ENCODE measurements at places on chromosomes 11 and 22. TPM values are rescaled to one million over a fixed set of nuclear protein-coding genes. Genes with fewer than 3 reads are reported as not detected.

AMPD3 gene
- total RNA-seq: 2.1 TPM

DNA sequence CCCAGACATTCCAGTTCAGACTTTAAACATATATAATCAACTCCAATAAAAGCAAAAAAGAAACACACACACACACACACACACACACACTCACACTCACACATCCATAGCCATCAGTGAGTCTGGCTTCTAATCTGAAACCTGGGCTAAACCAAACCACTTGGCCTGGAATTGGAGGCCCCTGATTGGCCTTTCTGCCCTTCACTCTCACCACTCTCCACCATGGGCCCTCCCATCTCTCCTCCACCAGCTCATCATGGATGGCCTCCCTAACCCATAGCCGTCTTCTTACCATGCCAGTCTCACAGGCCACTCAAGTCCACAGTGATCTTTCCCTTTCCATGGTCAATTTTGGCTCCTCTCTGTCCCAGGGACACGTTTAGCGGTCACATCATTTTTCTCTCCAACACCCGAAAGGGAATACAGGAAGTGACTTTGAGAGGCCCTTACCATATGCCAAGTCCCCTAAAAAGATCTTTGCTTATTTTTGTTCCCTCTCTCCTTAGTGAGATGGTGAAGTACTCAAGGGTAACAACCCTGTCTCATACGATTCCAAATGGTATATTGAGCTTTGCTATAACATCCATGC lies 66.6 kb downstream of the ENDOD1 start:
- peak; percentile 52 for DNase-seq

DNA sequence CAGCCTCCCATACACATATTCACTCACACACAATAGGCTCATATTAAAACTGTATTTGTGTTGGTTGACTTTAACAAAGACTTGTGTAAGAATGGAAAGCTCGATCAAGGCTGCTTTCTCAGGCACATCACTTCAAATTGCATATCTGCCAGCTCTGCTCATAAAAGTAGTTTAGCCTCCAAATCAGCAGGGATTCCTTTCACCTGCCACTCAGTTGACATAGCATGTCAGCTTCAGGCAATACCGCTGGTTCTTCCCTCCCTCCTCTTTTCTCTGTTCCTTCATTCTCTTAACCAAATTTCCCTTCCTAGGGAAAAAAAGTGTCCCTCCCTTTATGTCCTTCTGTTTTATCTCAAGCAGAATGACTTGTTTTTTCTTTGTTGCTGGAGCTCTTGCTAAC lies 450.4 kb upstream of the LARGE1 start:
- no peak for DNase-seq

GRCh38 chr22:46234969-46235368 lies 15.1 kb downstream of the CDPF1 start:
- no peak for DNase-seq

- peak; percentile 23 for DNase-seq
Measured at GRCh38 chr11:10067629-10068300, 226.3 kb downstream of the SBF2 start.

- DNase-seq: no peak
Measured at GRCh38 chr11:66875378-66875777, 18.5 kb downstream of the LRFN4 start.
